ENCODE measurements at places on chromosomes 3 and 15.

- no peak for DNase-seq
Observed at GRCh38 chr15:78382114-78382880, 42.1 kb downstream of the CRABP1 start.

DNA sequence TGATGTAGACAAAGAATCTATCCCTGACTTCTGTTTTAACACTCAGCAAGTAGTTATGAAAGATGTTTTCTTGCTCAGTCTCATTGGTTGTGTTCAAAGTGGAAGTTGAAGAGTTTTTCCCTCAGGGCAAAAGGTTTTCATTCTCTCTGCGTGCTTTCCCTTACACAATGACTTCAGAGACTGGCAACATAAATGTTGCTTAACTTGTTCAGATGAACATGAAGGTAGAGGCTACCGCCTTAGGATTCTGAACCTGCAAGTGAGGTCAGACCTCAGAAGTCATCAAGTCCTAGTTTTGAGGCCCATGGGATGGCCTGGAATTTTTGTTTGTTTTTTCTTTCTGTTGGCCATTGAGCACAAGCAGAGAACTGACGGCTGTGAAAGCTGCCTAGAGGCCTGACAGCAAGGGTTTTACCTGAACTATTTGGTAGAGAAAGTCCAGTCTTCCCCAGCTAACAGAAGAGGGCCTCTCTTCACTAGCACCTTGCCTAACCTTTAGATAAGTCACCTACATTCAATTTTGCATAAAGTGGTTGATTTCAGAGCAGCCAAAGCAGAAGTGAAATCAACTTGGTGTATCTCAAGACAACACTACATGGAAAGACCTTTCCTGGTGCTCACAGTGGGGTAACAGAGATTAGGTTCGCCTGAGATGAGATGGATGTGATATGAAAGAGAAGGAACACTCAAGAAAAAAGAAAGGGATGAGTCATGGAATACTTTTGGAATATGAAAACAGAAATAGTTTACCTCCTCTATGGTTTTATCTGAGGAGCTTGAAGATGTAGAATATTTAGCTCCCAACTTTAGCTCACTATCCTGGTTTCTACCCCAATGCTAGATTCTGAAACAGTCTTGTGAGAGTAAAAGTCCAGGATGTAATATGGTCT is 53.6 kb upstream of the AP4E1 start:
- DNase-seq, result no peak

DNA sequence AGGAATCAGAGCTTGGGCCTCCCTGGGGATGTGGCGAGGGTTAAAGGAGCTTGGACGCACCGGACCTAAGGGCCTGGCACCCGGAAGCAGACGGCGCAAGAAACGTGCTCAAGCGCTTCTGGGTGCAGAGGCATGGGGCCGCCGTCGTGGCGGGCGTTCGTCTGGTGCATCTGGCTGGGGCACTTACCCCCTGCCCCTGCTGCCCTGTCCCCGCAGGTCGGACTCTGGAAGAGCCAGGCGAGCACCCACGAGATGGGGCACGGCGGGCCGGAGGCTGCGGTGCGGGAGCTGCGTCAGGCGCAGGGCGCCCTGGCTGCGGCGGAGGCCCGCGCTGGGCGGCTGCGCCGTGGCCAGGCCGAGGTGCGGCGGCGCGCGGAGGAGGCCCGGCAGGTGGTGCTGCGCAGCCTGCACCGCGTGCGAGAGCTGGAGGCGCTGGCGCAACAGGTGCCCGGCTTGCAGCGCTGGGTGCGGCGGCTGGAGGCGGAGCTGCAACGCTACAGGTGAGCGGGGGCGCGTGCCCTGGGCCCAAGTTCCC is 2.5 kb downstream of the EFCC1 start:
- no peak for DNase-seq

DNA sequence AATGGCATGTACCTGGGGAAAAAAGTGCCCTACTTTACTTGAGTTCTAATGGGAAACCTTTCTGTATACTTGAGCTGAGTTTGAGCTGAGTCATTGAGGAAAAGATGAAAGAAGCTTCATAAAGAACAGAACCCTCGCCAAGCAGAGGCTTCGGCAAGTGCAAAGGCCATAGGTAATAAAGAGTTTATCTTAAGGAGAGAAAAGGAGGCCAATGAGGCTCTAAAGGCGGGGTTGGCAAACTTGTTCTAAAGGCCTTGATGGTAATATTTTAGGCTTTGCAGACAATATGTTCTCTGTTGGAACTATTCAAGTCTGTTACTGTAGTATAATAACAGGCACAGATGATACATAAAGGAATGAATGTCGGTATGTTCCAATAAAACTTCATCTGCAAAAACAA is 17.6 kb upstream of the TRAT1 start:
- no peak for DNase-seq

DNA sequence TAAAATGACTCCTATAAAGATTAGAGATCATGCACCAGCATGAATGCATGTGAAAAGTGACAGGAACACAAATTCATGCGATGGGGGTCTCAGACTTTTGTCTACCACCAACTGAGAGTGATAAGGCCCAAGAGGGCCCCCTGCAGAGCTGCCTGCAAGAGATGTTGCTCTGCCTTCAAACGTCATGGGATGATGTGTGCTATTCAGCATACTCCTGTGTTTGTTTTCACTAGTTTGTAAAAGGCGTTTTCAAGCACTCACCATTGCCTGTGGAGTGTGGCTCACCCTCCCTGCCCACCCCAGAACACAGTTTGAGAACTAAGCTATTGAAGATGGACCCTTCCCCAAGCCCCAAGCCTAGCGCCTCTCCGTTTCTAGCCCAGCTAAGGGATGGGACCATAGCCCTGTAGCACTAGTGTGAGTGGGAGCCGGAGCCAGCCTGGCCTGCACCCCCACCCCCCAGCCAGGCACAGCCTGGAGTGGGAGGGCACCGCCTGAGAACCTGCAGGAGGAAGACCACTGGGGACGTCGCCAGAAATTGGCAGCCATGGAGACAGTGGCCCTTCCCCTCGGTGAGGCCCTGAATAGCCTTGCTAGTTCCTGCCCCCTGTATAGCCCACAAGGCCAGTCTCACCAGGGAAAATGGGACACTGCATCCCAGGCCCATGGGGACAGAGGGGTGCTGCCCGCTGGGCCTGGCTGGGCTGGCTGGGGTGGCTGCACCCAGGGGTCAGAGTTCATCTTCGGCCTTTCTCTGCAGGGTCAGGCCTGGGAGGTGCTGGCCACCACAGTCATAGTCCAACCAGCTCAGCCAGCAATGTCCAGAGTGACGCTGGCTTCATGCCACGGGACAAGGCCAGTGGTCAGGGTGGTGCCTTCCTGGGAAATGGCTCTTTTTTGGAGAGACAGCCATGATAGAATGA is 22.6 kb upstream of the KLF13 start:
- no peak for DNase-seq

DNA sequence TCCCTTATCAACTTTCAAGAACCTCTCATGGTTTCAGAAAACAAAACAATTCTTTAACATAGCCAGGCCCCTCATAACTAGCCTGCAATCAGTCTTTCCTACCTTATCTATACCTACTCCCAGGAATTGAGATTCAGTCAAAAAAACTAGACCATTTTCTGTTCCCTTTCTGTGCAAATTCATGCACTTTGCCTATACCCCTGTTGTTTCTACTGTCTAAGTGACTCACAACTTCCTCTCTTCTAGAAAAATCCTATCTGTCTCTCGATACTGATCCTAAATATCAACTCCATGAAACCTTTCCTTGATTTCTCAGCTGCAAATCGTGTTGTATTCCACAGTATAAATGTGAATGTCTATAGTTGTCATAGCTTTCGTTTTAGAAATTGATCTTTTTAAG is 10.9 kb upstream of the IL1RAP start:
- no peak for DNase-seq

DNA sequence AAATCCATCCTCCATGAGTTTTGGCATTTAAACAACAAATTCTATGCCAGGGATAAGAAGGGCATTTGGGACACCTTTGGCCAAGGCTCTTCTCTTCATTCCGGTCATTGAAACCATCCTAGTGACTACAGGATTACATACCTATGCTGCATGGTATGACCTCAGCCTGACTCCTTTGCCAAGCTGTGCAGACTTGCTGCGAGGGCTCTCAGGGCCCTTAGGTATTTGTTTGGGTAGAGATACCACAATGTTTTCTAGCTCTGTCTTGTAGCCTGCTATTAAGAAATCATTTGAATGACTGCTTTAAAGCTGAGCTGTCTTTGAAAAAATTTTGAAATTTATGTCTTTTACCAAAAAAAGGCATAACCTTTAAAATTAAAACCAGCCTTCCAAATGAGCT is 749.8 kb upstream of the SGO1 start:
- no peak for DNase-seq

DNA sequence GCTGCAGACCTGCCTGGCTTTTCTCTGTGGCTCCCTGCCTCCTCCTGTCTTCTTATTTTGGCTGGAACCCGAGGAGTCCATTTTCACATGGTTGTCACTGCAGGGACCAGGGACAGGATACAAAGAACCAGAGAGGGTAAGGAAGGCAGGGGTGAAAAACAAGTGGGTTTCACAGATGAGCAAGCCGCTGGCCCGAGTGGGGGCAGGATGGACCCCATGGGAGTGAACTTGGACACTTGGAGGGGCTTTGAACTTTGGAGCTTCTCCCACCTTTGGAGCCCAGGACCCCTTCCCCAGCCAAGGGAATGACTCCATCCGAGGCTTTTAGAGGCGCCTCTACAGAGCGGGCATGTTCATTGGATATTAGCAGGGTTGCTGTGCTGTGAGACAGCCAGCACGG is 26.9 kb upstream of the ADCY5 start:
- no peak for DNase-seq

- DNase-seq, result no peak
Observed at GRCh38 chr15:79602180-79602579, 170.0 kb downstream of the MINAR1 start.

GRCh38 chr3:141900343-141900742 is 23.9 kb downstream of the ATP1B3 start:
- DNase-seq, result no peak

GRCh38 chr15:72722071-72722696 is 36.2 kb downstream of the BBS4 start:
- DNase-seq, result peak; percentile 55
